Fibroblast of the conjunctiva (primary cell): ENCODE measurements at places on chromosomes 7 and 10.

DNA sequence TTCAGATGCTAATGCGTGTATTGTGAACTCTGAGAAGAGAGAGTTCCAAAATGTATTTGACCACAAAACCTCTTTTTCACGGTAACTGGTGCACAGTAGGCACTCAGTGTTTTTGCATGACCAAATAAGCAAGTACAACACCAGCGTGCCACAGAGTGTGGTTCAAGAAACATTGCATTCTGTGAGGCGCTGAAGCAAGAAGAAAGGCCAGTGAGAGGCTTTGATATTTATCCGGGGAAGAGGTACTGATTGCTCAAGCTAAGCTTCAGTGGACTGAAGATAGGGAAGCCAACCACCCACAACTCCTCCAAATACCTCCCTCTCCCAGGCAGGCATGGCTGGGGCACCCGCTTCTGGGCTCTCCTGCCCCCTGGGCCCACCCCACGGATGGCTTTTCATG, 611.2 kb downstream of the SDK1 start:
- no peak for DNase-seq

DNA sequence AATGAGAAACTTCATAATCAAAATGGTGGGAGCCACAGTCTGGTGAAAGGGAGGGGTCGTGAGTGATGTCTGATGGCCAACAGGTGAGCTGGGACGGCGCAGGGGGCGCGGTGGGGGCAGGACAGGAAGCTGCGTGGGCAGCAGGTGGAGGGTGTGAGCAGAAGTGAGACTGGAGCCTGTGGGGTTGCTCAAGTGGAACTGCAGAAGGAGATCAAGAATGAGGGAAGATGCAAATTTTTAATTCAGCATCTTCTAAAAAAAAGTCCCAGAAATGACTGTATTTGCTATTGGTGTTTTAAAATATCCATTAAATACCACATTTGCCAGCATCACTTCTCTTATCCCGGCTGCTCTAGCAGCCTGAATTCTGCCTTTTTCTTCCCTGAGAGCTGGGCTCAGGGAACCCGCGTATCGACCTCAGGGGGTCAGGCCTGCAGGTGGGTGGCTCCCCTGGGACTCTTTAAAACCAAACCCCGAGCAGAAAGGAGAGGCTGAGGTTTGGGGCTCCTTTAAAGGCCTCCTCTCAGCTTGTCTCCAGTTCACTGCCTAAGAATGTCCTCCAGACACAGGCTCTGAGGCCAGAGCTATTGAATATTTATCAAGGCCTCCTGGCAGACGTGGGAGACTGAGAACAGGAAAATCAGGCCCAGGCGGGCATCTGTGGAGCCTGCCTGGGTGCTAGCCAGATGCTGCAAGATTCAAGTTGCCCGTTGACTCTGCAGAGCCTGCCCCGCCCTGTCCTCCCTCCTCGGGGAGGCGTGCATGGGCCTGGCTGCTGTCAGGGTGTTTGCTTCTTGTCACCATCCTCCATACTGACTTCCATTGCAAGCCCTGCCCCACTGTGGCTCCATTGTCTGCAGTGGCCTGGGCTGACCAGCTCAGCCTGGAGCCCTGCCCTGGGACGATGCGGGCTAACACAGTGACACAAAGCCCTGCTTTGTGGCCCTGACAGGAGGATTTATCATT, 53.9 kb downstream of the SYPL1 start:
- no peak for DNase-seq

DNA sequence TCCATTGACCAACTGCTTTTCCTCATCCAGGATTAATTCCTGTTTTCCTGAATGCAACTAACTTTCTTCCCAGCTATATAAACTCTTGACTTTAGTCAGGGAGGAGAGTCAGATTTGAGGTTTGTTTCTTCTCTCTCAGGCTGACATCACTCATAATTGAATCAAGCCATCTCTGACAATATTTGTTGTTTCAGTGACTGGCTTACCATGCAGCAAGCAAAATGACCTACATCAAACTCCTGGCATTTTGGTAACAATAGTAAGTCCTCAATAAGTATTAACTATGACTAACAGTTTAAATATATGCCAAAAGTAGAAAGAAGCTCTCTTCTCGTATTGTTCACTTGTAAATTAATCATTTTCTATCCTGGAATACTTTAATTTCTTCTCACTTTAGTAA, 625.7 kb upstream of the KCND2 start:
- no peak for DNase-seq

DNA sequence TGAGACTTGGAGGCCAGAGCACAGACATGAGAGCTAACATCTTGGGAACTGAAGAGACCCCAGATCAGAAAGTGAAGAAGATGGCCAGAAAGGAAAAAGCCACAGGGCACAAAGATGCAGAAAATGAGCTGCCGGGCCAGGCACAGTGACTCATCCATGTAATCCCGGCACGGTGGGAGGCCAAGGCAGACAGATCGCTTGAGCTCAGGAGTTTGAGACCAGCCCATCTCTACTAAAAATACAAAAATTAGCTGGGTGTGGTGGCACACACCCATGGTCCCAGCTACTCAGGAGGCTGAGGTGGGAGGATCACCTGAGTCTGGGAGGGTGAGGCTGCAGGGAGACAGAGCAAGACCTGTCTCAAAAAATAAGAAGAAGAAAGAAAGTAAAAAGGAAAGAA, 81.4 kb upstream of the MGMT start:
- no peak for DNase-seq

DNA sequence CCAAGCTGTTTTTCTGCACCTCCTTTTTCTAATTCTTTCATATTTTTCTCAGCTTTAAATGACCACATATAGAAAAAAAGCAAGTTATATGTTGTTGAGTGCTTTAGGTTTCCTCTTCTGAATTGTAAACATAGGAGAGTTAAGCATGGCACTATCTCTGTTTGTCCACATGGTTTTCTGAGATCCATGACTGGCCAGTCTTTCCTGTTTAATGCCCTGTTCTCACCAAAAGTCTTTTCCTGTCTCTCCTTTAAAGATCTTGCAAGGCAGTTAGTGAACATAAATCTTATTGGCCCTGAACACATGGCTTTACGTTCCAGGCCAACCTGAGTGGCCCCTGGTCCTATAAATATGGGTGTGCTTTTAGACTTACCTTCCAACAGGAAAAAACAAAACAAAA, 19.4 kb downstream of the TRPV5 start:
- DNase-seq, result no peak

- DNase-seq, result no peak
Measured at GRCh38 chr7:96539471-96539870, 170.2 kb downstream of the SEM1 start.

DNA sequence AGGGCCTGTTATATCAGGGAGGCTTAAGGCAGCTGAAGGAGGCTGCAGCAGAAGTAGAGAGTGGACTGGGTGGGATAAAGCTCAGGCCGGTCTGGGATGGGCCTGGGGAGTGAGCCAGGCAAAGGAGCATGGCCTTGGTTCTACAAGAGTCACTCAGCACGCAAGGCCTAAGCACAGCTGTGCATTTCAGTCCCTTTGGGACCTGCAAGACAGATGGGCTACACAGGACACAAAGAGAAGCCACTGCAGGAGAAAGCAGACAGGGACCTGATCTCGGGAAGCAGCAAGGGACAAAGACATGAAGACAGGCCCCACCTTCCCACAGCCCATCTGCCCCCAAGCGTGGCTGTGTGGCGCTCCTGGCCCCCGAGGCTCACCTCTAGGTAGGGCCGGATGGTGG, 29.4 kb downstream of the RRP12 start:
- no peak for DNase-seq

DNA sequence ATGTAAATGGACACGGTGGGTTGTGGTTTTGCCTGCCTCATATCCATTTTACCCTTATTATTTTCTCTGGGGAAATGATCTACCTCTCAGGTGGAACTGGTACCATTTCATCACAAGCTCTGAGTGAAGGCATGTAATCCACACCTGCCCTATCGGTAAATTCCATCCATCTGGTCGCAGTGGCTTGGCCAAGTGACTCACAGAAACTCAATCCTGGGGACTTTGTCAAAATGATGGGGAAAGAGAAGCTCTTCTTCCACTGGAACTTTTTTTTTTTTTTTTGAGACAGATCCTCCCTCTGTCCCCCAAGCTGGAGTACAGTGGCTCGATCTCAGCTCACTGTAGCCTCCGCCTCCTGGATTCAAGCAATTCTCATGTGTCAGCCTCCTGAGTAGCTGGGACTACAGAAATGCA, 48.2 kb upstream of the ANKRD1 start:
- DNase-seq, result no peak

DNA sequence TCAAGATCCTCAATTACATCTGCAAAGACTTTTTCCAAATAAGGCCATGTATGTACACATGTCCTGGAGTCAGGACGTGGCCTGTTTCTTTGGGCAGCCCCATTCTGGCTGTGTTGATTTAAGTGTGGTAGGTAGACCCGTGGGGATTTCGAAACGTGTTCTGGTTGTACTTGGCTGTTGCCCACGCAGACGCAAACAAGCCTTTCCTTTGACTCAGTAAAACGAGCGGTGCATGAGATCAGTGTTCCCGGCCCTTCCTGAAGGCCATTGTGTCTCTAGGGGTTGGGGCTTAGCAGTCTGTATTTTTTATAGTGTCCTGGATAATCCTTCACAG, 64.8 kb upstream of the DNAJB6 start:
- peak; percentile 92 for DNase-seq

DNA sequence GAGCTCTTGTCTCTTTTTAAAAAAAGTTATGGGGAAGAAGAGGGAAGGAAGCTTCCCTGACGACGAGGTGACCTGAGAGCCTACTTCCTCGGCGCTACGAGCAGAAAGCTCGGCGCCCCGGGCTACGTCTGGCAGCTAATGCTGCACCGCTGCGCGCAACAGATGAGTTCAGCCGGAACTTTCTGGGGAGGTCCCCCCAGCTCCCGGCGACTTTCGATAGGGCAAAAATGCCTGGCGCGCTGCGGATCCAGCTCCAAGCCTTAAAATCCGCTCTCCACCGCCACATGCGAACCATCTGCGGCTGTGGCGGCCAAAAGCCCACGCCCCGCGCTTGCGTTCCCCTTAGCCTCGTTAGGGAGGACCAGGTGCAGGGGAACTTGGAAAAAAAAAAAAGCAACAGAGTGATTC, 621 bp downstream of the P4HA1 start:
- peak; percentile 64 for DNase-seq

- no peak for DNase-seq
Measured at GRCh38 chr7:106823631-106824030, 41.5 kb upstream of the PIK3CG start.

- peak; percentile 42 for DNase-seq
Measured at GRCh38 chr7:127885843-127886242, 145.4 kb downstream of the LRRC4 start.

DNA sequence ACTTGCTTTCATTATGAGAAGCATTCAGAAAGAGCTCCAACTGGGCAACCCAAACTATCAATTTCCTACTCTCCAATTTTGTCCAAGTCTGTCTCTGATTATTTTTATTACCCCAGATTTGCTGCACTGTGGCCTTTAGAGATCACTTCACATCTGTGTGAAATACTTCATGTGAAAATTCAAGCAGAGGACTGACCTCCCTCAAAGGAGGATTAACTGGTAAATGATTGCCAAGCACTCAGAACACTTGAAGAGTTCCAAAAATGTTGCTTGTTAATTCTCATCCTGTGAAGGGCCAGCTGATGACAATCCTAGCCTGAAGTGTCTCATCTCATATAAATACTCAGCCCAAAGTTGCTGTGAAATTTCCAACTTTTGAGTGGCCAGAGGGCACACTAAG, 182.8 kb upstream of the DGKB start:
- DNase-seq, result peak; percentile 49

- DNase-seq, result no peak
Measured at GRCh38 chr10:6123532-6123931, 34.7 kb downstream of the RBM17 start.

DNA sequence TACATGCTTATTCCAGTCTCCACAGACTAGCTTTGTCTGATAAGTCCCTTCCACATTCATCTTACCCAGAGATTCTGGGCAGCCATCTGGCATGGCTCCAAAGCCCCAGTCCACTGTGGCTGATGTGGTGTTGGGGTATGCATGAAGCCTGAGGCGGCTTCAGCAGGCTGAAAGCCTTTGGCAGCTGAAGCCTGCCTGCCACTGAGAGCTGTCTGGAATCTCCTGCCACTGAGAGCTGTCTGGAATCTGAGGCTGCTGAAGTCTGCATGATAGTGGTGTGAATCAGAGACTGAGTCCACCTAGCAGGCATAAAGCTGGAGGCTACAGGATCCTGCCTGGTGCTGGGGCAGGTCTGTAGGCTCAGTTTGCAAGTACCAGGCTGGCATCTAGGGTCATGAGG, 87.1 kb downstream of the DYNC1I1 start:
- DNase-seq, result no peak

DNA sequence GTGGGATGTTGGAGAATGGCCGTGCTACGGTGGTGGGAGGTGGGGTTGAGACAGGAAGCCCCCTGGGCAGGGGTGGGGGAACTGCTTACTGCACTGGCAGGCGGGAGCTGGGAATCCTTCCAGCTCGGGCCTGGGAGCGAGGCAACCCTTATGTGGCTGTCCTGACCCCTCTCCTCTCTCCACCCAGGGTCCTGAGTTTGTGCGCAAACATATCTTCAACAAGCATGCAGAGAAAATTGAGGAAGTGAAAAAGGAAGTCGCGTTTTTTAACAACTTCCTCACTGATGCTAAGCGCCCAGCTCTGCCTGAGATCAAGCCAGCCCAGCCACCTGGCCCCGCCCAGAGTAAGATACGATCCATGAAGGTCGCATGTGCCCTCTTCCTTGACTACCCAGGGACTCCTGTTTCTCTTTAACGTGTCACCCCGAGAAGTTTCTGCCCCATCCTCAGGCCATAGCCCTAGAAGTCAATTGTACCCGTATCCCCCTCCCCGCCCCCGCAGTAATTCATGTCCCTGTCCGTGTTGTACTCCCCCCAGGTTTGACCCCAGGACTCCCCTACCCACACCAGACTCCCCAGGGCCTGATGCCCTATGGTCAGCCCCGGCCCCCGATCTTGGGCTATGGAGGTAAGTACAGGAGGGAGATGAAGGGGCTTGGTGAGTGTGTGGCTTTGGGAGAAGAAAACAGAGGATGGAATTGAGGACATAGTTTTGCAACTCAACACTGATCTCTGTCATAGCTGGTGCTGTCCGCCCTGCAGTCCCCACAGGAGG, 1.8 kb downstream of the UFSP1 start:
- no peak for DNase-seq

DNA sequence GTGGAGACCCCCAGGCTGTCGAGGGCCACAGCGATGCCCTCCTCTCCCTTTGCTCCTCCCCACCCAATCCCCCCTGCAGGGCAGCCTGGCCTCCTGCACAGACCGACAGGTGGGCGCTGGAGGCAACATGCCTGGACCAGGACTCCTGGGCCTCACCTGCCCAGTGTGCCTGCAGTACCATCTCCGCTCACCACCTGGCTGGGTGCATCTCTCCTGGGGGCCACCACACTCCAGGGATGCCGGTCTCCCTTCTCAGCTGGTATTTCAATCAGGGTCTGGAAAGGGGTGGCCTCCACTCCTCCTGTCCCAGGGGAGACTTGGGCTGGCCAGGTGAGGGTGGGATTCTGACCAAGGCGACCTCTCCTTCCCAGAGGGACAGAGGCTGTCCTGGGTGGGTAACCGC, 17.2 kb upstream of the CFAP46 start:
- DNase-seq, result no peak

DNA sequence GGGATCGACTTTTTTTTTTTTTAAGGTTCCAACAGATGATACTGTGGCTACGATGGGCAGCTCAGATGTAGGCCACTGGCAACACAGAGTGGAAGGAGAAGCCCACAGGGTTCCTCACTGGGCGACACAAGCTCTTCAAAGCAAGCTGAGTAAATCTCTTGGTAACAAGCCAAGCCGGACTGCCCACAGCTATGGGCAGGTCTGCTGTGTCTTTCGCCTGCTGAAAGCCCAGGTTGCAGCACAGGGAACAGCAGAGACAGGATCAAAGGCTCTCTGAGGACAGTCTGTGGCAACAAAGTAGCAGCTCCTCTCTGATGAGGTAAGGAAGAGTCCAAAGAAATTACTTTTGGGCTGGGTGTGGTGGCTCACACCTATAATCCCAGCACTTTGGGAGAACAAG, 83.6 kb downstream of the KCNMA1 start:
- DNase-seq, result no peak

GRCh38 chr10:63713191-63714144, 192.3 kb downstream of the REEP3 start:
- no peak for DNase-seq
